Activated effector memory CD4-positive, alpha-beta T cell treated with Interleukin-2 at 50 U/mL for 16 hours (primary cell): ENCODE measurements at places on chromosomes 6 and 20.

DNA sequence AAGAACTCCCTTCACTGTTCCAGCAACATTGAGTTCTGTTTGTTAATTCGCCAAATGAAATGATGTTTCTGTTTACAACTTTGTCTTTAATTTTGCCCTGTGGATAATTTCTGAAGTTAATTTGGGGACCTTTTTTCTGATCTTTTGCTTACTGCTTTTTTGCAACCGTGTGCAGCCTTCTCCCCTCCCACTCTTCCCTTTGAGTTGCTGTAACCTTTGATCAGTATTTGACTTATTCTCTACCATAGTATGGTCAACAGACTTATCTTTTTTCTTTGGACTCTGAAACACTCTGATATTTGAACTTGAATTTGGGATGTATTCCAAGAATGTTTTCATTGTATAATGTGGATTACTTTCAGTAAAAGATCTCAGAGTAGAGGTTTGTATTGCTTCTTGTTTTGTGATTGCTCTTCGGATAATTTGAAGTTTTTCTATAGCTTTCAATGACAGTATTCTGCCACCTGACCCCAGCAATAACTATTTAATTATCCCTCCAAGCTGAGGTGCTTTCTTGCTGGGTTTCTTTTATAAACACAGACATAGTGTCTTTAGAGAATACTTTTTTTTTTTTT lies 46.2 kb downstream of the LRRN4 start:
- DNase-seq: no peak

- no peak for DNase-seq
Observed at GRCh38 chr6:5457983-5458683, 196.8 kb downstream of the FARS2 start.

- no peak for DNase-seq
Observed at GRCh38 chr20:21020659-21021471, 85.3 kb downstream of the LINC00237 start.

- DNase-seq: no peak
Observed at GRCh38 chr20:49237531-49237930, 18.3 kb downstream of the DDX27 start.

DNA sequence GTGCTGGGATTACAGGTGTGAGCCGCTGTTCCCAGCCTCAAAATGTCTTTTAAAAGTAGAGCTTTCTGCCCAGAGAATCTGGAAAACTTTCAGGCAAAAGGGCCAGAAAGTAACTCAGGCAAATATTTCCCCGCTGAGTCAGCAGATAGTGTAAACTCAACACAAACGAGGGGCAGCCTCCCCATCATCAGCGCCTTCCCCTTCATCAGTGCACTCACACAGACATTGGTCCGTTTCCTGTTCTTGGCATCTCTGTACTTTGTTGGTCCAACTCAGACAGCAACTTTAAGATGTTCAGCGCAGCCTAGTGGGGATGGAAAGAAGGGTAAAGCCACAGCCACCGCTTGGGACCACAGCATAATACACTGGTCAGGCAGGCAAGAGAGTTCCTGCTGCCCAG lies 69.5 kb downstream of the CSE1L start:
- no peak for DNase-seq

- DNase-seq: no peak
Observed at GRCh38 chr20:12875510-12875909, 133.3 kb upstream of the SPTLC3 start.

- no peak for DNase-seq
Observed at GRCh38 chr6:29491574-29491973, 3.8 kb upstream of the MAS1L start.

DNA sequence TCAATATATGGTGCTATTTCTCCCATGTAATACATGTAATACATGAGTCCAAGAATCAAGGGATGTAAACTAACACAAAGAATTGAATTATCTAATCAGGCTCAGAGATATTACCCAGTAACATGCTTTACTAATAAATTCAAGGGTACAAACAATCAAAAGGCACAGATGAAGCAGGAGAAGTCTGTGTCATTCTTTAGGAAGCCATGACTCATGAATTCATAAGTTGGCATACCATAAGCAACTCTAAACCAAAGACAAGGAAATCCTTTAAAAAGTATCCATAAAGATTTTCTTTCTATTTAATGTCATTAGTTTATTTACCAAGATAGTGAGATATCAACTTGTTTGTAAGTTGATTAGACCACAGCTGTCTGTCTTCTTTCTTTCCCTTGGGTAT lies 446.0 kb upstream of the IMPG1 start:
- no peak for DNase-seq

GRCh38 chr6:105211831-105212230 lies 32.0 kb upstream of the POPDC3 start:
- DNase-seq: no peak

DNA sequence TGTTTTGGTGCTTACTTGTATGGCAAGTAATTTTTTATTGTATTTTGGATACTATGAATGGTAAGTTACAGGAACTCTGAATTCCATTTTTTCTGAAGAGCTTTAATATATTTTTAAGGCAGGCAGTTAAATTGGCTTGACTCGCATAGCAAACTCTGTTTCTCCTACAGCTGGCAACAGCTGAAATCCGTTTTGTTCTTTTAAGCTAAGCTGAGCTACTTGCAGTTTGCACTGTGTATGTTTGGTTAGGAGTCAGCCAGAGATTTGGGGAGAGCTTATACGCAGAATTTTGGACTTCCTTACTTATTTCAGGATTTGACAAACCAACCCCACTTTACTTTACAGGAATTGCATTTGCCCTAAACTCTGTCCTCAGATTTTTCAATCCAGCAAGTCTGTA lies 179.1 kb downstream of the COL19A1 start:
- DNase-seq: no peak

- no peak for DNase-seq
Observed at GRCh38 chr20:34052414-34052813, 58.7 kb downstream of the RALY start.

GRCh38 chr6:145015739-145016558 lies 719.4 kb downstream of the EPM2A start:
- DNase-seq: no peak
